ENCODE measurements at places on chromosomes 2 and 18.

- DNase-seq, result no peak
These were observed 19.7 kb downstream of the GNLY start for GRCh38 chr2:85713836-85714235.

- DNase-seq, result no peak
These were observed 1.3 kb downstream of the SPTBN1 start for GRCh38 chr2:54457323-54458023.

GRCh38 chr2:121839584-121839983, 84.1 kb downstream of the TSN start:
- DNase-seq, result no peak

GRCh38 chr2:143688248-143688647, 559.0 kb downstream of the ARHGAP15 start:
- DNase-seq, result no peak

DNA sequence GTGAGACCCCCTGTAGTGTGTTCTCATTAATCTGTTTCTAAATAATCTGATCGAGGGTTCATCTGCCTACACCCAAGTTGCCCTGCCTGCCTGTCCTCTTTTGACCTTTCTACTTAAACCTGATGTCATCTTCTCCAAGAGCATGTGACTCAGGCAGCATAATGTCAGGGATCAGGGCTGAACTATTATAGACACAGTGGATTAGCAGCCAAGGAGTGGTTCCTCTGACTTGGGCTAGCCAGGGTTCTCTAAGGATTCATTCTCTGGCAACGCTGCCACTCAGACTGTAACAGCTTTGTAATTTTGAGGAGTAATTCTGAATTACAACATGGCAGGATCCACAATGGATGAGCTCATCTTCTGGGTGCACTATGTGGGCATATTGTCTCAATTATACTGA, 124.0 kb downstream of the MDH1 start:
- DNase-seq, result no peak

GRCh38 chr2:206981086-206981674, 41.9 kb downstream of the CPO start:
- no peak for DNase-seq

- no peak for DNase-seq
These were observed 237.4 kb downstream of the RNF144A start for GRCh38 chr2:7154656-7155055.

All from stimulated activated CD8-positive, alpha-beta memory T cell treated with anti-CD3 and anti-CD28 coated beads, Interleukin-7, amount 100 ng/mL, for 1 hour (primary cell).